ENCODE measurements at places on chromosomes 3 and 15.

DNA sequence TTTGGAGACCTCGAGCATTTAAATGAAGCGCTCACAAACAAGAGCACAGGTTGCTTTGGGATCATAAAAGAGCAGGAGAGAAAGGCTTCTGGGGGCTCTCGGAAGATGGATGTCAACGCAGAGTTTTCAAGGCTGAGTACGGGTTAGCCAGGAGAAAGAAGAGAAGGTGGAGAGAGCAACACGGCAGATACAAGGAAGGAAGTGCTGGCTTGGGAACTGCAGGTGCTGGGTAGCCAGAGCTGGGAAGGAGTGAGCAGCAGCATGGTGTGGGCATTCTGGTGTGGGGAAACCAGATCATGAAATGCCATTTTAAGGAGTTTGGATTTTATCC is 580 bp upstream of the RUBCN start:
- no peak for DNase-seq

GRCh38 chr3:77319711-77320110 is 279.8 kb downstream of the ROBO2 start:
- no peak for DNase-seq

- no peak for DNase-seq
These were observed 110.6 kb upstream of the TNFAIP8L3 start for GRCh38 chr15:51205050-51205975.

DNA sequence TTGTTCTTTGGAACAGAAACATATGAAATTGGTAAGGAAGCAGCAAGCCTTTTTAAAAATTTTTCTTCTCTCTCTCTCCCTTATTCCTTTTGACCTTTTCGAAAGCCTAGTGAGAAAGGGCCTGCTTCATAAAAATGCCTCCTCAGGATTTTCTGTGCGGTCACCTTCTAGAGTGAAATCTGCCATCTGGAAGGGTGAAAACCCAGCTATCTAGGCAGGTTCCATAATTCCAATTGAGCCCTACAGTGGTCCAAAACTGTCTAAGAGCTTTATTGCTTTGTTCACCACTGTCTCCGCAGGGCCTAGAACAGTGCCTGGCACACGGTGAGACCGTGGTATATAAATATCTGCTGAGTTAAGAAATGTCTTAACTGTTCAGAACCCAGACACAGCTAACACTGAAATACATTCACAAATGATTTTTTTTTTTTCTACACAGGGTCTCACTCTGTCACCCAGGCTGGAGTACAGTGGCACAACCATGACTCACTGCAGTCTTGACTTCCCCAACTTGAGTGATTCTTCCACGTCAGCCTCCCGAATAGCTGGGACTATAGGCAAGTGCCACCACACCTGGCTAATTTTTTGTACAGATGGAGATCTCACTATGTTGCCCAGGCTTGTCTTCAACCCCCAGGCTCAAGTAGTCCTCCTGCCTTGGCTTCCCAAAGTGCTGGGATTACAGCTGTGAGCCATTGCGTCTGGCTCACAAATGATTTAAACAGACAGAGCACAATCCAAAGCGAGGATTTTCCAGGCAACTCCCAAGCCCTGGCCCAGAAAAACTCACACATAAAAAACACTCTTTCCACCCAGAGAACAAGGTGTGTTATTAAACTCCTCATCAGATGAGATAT is 64.4 kb downstream of the FRMD4B start:
- DNase-seq, result no peak

- DNase-seq, result no peak
These were observed 164.9 kb downstream of the ROBO2 start for GRCh38 chr3:77204788-77205187.

DNA sequence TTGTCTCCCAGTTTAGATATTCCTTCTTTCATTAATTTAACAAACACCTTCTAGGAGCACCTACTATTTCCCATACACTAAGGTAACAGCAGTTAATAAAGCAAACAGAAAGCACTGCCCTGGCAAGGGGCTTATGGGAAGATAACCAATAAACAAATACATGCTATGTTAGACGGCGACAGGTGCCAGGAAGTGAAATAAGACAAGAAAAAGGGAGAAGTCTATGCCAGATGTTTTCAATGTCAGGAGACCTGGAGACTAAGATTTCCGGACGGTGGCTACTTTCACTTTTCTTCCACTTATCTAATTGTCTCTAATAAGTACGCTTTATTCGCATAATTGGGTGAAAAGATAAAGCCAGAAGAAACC is 32.5 kb upstream of the ZNF445 start:
- DNase-seq, result no peak

DNA sequence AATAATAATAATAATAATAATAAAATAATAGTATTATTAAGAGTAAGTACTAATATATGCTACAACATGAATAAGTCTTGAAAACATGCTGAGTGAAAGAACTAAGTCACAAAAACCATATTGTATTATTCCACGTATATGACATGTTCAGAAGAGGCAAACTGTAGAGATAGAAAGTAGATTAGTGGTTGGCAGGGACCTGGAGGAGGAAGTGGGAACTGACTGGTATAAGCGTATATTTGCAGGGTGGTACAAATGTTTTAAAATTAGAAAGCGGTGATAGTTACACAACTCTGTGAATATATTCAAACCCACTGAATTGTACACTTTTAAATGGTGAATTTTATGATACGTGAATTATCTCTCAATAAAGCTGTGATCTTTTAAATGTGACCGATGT is 32.8 kb downstream of the LRRK1 start:
- DNase-seq, result no peak

DNA sequence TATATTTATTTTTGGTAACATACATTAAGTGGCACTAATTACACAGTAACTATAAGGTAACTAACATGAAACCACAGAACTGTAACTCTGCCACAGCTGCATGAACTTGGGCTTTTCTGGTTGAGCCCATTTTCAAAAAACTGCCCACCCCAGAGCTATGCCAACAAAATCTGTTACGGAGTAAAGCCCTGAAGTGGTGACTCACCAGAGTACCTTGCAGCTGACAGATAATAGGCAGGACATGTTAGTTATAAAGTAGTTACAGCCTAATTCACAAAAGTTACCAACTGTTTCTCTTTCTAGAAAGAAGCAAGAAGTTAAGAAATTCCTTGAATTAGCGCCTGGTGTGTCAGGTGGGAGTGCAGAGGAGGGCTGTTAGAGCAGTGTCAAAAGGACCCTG is 1.5 kb upstream of the GPX1 start:
- DNase-seq, result no peak

GRCh38 chr15:32704395-32704981 is 13.3 kb upstream of the GREM1 start:
- DNase-seq, result no peak

GRCh38 chr3:170471149-170471548 is 52.5 kb downstream of the CLDN11 start:
- no peak for DNase-seq

DNA sequence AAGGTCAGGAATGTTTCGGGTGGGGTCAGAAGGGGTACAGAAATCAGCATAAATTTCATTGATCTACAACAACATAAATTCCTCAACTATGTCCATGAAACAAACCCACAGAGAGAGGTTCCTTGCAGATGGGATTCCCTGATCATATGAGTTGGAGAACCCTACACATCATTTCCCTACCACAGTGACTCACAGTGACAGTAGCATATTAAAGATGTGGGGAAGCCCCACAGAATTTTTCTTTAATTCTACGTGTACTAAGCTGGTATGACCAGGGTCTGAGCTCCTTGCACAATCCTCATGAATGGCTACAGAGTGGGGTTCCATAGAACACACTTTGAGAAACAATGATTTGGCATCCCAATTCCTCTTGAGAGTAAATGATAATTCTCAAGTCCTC is 116.9 kb upstream of the RAD18 start:
- DNase-seq, result no peak

GRCh38 chr3:134315286-134316106 is 58.8 kb downstream of the AMOTL2 start:
- DNase-seq, result no peak

DNA sequence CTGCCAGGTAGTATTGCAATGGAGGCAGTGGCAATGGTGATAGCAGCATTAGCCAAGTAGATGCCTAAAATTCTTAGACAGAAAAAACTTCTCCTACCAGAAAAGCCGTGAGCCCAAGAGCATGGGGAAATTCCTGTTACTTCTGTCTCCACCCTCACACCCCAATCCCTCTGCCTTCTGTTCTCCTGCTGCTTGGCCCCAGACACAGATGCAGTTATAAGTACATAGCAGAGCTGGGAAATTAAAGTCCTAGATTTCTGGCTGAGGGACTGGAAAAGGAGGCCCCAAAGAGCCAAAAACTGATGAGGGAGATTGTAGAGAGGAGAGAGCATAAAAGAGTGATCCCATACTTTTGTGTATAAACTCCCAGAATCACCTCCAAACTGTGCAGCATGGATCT is 166.9 kb downstream of the SMAD6 start:
- DNase-seq, result no peak

- DNase-seq, result no peak
These were observed 121.4 kb upstream of the CHRM5 start for GRCh38 chr15:33846862-33847261.

DNA sequence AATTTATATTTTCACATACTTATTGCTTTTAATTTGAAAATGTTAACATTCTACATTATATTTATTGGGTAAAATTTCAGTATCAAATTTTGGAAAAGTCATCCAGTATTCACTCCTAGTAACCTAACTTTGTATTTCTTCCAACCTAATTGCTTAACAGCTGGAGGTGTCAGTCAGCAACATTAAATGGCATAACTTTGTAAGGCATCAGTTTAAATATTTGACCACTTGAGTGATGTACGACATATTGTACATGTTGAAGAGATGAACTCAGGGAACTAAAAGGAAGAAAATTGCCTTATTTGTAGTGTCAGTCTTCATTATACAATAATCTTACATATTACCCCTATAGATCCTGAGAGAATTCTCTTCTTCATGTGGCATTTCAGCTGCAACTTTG is 326.8 kb downstream of the NAALADL2 start:
- DNase-seq, result no peak

GRCh38 chr3:128730471-128730870 is 4.5 kb downstream of the RAB7A start:
- no peak for DNase-seq

DNA sequence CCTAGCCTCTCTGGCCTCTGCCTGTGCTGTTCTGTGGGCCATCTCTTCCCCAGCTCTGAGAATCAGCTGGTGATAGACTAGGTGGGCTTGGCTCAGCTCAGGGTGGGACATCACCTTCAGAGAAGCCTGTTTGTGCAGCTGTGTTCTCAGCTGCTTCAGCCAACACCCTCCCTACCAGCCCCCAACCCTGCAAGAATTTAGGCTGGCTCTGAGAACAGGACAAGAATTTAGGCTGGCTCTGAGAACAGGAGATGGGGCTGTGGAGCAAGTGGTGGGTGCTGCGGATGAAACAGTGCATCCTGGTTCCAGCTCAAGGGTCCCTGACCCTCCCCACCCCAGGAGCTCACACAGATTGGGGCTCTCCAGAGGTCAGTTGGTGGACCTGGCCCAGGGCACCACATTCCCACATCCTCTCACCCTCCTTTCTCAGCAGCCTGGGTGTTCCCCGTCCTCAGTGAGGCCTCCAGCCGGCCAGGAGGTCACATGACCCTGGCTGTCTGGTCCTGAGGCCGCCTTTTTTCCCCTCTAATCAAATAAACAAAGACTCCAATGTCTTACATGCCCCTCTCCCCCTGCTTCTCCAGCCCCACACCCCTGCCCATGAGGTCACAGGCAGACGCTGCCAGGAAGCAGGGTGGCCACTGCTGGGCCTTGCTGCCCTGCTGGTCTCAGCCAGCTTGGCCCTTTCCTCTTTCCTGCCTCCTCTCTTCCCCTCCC is 14.9 kb downstream of the PLEKHO2 start:
- no peak for DNase-seq

DNA sequence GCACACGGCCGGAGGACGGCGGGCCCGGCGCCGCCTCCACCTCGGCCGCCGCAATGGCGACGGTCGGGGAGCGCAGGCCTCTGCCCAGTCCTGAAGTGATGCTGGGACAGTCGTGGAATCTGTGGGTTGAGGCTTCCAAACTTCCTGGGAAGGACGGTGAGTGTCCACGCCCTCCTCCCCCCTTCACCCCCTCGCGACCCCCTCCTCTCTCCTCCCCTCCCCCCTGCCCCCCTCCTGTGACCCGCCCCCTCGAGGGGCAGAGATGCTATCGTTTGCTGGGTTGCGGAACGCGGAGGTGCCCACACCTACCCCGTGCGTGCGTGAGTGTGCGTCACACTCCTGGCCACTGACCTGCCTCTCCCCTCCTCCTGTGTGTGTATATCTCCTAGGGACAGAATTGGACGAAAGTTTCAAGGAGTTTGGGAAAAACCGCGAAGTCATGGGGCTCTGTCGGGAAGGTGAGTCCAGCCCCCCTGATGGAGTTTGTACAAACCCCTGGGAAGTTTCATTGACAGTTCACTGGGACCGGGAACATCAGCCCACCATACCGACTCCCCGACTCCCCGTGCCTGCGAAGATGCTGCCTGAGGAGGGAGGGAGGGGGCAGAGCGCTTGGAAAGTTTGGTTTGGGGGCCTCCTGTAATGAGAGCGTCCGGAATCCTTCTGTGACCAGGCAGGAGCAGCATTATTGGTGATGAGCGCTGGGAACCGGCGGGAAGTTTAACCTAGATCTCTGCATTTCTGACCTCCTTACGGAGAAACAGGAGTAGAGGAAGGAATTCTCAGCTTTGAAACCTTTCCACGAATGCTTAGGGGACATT is 795 bp upstream of the SCAANT1 start:
- no peak for DNase-seq

DNA sequence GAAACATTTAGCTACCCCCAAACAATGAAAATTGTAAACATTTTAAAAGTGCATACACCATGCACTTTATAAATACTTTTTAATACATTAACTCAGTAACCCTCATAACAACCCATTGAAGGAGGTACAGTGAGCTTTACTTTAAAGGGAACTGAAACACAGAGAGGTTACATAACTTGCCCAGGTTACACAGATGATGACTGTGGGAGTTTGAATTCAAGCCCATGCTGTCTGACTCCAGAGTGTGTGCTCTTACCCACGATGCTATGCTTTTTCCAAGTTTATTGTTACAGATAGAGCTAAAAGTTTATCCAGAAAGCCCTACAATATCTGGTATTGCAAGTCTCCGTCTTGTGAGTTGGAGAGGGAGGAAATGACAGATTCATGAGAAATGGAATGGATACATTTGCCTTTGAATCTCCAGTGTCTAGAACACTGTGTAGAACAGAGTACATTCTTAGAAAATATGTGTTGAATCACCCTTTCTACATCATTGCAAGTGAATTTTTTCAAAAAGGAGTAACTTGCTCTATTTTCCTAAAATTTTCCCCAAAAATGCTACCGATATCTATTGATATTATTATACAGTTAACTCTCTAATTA is 428.3 kb downstream of the NAALADL2 start:
- DNase-seq, result no peak

- no peak for DNase-seq
These were observed 190.3 kb downstream of the MCTP2 start for GRCh38 chr15:94421706-94422105.

GRCh38 chr3:153348457-153349107 is 186.6 kb downstream of the RAP2B start:
- DNase-seq, result no peak
